Renal cortex interstitium (tissue), 15 donors: ENCODE measurements at places on chromosomes 3 and 15. TPM values are rescaled to one million over a fixed set of nuclear protein-coding genes. Genes with fewer than 3 reads are reported as not detected.

- DNase-seq: no peak
These were observed at the start of gene GJD2 for GRCh38 chr15:34754674-34755418. TSS of gene GJD2 (minus strand) at chr15:34754998. CDS start at chr15:34754488, 510 bp downstream.

Gene UCN2
- polyA plus RNA-seq: 0.26 TPM

DNA sequence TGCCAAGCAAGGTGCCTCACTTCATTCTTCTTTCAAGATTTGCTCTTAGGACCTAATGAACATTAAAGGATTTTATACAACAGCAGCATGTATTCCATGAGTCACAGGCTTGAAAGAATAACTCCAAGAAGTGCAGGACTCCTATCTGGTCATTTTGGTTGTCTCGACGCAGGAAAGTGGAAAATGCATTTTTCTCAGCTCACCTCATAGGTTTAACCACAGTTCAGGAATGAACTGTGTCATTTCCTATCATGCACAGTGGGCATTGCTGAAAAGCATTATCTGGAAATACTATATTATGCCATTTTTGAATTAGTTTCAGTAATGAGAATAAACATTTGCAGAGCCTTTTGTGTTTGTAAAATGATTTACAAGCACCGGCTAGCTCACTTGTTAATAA, 98.7 kb upstream of the BFSP2 start:
- no peak for DNase-seq

GRCh38 chr3:110181226-110181625, 843.9 kb upstream of the DPPA4 start:
- DNase-seq: no peak

DNA sequence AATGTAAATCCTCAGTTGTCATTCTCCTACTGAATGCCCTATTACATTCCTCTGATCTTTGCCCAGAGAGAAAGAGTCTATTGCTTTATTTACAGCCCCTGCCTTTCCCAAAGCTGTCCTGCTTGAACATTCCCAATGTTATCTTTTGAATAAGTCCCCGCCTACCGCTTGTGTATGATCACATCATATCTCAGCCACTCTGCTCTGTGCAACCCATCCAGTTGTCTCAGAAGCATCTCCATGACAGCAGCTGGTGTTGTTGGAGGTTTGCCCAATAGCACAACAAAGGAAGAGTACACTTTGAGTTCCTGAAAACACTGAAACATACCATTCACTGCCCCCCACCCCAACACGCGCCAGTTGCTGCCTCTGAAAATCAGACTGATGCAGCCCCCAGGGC, 22.0 kb upstream of the FAM3D start:
- DNase-seq: no peak
